ENCODE measurements at places on chromosomes 11 and 22.

- DNase-seq = no peak
Measured at GRCh38 chr22:19892257-19892879, 37.7 kb upstream of the GNB1L start.

- DNase-seq = no peak
Measured at GRCh38 chr11:128483211-128483788, 104.1 kb downstream of the ETS1 start.

- no peak for DNase-seq
Measured at GRCh38 chr11:73468590-73469161, 92.5 kb downstream of the RELT start.

GRCh38 chr11:1760351-1761109 lies 3.2 kb downstream of the CTSD start:
- DNase-seq = no peak

DNA sequence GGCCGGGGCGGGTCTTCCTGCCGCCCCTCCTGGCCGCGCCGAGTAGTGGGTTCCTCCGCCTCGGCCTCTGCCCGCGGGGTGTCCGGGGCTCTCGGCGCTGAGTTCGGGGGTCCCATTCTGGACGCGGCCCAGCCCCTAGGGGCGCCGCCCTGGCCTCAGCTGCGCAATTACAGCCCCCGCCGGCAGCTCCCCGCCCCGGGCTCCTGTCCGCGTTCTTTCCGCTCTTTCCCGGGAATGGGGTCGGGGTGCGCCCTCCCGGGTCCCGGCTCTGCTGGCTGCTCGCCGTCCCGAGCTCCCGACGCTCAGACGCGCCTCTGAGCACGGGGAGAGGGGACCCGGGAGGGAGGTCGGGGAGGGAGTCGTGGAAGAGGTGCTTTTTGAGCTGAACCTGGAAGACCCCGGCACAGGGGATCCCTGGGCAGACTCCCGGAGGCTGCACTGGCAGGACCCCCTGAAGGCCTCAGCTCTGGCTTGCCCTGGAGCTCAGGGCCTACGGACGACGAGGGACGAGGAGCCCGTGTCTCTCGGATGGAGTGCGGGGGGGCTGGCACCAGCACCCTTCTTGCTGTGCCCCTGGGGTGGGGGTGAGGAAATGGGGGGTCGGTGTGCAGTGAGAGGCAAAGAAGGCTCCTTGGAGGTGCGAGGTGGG lies 558 bp downstream of the TSPAN4 start:
- DNase-seq = no peak

DNA sequence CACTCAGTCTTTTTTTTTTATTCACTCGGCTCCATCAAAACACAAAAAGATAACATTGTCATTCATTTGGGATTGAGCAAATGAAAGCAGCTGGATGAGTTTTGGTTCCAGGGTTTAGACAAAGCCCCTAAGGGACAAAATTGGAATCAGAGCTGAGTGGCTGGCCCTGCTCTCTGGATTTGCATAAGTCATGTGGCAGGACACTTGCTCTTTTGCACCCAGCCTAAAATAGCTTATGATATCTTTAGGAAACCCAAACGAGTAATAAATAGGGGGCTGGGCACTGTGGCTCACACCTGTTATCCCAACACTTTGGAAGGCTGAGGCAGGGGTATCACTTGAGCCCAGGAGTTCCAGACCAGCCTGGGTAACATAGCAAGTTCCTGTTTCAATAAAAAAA lies 11.0 kb upstream of the TMEM121B start:
- peak; percentile 28 for DNase-seq

GRCh38 chr11:15278128-15278527 lies 163.4 kb downstream of the INSC start:
- no peak for DNase-seq

DNA sequence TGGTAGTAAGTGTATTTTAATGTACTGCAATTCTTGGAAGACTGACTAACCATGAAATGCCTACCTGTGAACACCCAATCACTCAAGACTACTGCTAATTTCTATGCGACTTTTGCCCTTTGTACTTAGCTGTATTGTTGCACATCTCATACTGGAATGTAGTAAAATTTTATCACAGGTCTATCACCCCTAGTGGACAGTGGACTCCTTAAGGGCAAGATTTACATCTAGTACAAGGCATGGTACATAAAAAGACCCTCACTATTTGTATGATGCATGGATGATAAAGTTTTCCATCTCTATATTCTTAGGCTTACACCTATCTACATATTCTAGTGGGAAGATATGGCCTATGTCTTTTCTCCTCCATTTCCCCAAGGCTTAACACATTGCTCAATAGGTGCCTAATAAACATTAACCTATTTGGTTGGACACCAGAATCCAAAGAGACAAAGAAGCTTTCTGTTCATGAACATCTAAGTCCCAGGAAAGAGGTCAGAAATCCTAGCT lies 26.1 kb downstream of the SERGEF start:
- no peak for DNase-seq

DNA sequence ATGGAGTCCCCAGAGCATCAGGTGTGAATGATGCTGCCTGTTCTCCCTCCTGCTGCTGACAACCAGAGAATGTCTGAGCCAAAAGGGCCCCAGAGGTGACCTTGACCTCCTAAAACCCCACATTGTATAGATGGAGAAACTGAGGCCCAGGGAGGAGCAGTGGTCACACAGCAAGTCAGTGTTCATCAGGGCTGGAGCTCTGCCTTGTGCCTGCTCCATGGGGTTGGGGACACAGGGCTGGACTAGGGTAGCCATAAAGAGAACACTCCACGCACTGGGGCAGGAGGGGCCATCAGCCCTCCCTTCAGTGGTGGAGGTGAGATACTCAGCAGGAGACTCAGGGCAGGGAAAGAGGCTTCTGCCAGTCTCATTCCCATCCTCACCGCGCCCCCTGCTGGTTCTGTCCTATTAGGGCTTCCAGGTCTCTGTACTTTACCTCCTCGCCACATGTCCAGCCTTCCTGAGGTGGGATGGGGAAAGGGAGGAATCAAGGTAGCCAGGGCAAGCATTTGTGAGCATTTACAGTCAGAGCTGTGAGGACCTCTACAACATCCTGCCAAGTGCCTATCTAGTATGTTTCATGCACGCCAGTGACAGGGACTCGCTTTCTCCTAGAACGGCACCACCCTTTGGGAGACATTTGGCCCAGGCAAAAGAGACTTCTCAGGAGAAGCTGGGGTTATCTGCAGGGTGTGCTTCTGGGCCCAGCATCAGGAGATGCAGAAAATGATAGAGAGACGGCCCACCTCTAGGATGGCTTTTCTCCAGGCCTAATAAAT lies 43.2 kb downstream of the NEU3 start:
- DNase-seq = no peak

GRCh38 chr22:19890502-19891316 lies 36.0 kb upstream of the GNB1L start:
- DNase-seq = peak; percentile 74

GRCh38 chr22:25942856-25943411 lies 200.9 kb downstream of the MYO18B start:
- DNase-seq = peak; percentile 95

GRCh38 chr11:43825217-43825816 lies 55.3 kb upstream of the ALKBH3 start:
- DNase-seq = peak; percentile 35

- DNase-seq = no peak
Measured at GRCh38 chr22:26614322-26614721, 3.5 kb downstream of the CRYBB1 start.

DNA sequence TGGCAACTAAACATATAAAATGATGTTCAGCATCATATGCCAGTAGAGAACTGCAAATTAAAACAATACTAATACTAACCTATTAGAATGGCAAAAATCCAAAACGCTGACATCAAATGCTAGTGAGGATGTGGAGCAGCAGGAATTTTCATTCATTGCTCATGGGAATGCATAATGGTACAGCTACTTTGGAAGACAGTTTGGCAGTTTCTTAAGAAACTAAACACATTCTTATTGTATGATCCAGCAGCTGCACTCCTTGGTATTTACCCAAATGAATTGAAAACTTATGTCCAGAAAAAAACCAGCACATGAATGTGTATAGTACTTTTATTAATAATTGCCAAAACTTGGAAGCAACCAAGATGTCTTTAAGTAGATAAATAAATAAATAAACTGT lies 258.0 kb downstream of the TENM4 start:
- DNase-seq = no peak

- no peak for DNase-seq
Measured at GRCh38 chr11:120527111-120527761, 15.7 kb downstream of the GRIK4 start.
